ENCODE measurements at places on chromosomes 13 and 19.
A peak's percentile ranks its signal among the peaks of the same experiment; 100 is the strongest.

GRCh38 chr19:36420961-36421748 is 2.7 kb upstream of the ZFP82 start:
- DNase-seq, result no peak

DNA sequence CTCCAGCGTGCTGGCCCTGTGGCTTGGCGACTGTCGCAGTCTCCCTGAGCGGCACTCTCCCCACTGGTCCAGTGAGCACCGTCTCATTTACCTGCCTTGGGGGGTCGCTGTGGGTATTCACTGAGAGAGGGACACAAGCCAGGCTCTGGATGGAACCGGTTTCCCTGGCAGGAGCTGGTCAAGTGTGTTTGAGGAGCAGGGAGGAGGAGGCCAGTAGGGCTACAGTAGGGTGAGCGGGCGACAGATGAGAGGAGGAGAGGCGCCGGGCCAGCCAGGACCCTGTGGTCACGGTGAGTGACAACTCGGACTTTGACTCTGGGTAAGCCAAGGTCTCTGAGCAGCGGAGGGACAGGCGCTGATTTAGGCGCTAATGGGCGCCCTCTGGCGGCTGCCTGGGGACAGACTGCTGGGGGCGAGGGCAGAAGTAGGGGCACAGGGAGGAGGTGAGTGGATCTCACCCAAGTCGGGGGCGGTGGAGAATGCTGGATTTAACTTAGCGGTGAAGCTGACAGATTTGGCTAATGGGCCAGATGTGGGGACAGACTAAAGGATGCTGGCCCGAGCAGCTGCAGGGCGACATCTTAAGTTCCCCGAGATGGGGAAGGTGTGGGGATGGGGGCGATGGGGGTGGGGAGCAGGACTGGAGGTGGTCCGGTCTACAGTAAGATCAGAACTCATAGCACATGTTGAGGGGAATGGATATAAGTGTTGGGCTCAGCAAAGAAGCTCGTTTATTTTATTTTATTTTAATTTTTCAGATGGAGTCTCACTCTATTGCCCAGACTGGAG is 4.7 kb upstream of the PRMT1 start:
- DNase-seq, result peak; percentile 57

DNA sequence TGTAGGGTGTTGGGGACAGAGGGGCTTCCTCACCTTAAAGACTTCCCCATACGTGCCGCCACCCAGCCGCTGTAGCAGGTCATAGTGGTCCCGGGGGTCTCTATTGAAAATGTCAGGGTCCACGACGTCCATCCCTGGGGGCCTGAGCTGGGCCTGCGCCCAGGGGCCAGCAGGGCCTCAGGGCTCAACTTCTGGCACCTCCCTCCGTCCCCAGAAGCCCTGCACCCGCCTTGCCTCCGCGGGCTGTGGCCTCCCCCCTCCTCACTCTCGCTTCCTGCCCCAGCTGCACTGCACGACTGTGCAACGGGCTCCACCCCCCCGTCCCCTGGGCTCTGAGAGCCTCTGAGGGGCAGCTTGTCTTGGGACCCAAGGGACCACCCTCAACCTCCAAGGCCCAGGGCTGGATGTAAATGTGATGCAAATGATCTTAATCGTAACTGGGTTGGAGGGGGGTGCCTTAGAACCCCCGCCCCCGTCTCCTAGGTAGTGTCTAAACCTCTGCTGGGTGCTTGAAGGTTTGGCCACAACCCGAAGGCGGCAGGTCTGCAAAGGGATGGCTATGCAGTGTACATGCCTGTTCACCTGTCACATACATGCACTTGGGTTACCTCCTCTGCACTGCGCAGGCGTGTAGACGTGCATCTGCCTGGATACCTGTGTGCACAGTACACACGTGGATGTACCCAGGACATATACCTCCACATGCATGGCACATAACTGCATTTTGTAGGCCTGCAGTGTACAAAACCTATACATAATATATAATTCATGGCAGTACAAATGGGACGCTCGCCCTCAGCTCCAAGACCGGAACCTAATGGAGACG is at the start of gene MAP4K1:
Gene MAP4K1 (minus strand): TSS at position 190 of the 826 bp plus-strand sequence. CDS start 58 bp downstream, at position 132.
- DNase-seq, result no peak

DNA sequence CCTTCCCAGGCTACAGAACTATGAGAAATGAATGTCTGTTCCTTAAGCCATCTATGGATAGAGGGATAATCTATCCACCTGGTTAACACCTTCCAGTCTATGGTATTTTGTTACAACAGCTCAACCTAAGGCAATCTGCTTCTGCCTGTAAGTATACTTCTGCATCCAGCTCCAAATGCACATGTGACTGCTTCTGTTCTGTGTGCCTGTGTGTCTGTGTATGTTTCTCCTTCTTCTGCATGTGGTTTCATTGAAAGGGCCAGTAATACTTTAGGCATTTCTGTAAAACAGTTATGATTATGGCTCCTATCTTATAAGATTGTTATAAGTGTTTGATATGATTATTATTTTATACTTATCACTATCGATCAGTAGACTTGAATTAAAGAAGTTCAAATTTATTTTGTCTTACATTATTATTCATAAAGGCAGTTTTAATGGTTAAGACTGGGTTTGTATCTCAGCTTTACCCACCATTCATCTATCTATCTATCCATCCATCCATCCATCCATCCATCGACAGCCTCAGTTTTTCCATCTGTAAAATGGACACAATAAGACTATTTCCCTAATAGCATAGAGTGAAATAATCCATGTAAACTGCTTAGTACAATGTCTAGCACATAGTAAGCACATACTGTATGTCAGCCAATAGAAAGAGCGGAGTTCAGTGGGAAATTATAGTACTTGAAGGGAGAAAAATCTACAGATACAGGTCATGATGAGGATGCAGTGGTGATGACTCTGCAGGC is 37.5 kb upstream of the TM9SF2 start:
- no peak for DNase-seq

GRCh38 chr13:51844862-51845573 is at the start of gene TMEM272:
TMEM272 (minus strand) TSS chr13:51845177; CDS start chr13:51838530, 6,647 bp downstream.
- DNase-seq, result peak; percentile 58

DNA sequence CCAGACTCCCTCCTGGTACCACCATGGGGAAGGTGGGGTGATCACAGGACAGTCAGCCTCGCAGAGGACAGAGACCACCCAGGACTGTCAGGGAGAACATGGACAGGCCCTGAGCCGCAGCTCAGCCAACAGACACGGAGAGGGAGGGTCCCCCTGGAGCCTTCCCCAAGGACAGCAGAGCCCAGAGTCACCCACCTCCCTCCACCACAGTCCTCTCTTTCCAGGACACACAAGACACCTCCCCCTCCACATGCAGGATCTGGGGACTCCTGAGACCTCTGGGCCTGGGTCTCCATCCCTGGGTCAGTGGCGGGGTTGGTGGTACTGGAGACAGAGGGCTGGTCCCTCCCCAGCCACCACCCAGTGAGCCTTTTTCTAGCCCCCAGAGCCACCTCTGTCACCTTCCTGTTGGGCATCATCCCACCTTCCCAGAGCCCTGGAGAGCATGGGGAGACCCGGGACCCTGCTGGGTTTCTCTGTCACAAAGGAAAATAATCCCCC is 505 bp upstream of the CEACAM5 start:
- DNase-seq, result no peak

- DNase-seq, result no peak
Measured at GRCh38 chr13:97945792-97946419, 7.6 kb upstream of the IPO5 start.

GRCh38 chr19:8255426-8256125 is 46.4 kb downstream of the CERS4 start:
- no peak for DNase-seq

GRCh38 chr19:31910224-31910623 is 435.2 kb upstream of the ZNF507 start:
- DNase-seq, result no peak

GRCh38 chr13:46498650-46499049 is 54.3 kb upstream of the LRCH1 start:
- no peak for DNase-seq

GRCh38 chr13:45086484-45086883 is 33.8 kb upstream of the GTF2F2 start:
- DNase-seq, result no peak

GRCh38 chr19:4988770-4989251 is 19.9 kb downstream of the KDM4B start:
- DNase-seq, result no peak

- no peak for DNase-seq
Measured at GRCh38 chr13:28468023-28468915, 26.7 kb downstream of the FLT1 start.

DNA sequence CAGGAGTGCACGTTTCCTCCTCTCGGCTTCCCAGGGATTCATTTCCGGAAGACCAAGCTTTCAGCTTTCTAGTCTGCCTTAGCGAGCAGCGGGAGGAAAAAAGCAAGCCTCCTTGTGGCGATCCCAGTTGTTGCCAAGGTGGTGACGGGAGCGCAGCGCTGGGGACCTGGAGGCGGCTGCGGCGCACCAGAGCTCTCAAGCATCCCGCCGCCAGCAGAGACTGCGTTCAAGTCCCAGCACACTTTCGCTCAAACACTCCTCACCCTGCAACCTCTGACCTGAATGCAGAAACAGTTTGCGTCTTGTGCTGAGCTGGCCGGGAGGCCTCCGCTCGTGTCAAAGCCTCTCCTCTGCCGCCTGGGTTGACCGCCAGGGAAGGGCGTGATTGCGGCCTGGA is 4.9 kb downstream of the GSX1 start:
- DNase-seq, result no peak

DNA sequence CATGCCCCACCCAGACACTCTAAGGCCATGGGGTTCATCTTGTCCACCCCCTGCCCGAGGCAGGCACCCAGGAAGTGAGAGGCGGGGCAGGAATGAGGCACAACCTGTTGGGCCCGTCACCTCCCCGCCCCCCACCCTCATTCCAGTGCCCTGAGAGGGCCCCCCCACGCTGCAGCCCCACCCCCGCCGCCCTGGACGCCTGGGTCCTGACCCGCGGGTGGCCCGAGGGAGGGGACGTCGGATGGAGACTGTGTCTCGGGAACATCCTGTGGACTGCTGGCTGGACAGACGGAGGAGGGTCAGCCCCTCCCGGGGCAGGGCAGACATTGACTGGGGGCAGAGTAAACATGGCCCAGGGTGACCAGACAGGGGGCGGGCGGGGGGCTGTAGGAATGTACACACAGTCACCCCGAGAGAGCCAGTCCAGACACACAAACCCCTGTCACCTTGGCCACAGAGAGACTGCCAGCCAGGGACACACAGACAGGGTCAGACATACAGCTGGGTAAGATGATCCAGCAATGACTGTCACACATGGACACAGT is 7.4 kb upstream of the JUNB start:
- DNase-seq, result no peak

GRCh38 chr13:110676595-110677587 is 29.0 kb downstream of the CARS2 start:
- no peak for DNase-seq

DNA sequence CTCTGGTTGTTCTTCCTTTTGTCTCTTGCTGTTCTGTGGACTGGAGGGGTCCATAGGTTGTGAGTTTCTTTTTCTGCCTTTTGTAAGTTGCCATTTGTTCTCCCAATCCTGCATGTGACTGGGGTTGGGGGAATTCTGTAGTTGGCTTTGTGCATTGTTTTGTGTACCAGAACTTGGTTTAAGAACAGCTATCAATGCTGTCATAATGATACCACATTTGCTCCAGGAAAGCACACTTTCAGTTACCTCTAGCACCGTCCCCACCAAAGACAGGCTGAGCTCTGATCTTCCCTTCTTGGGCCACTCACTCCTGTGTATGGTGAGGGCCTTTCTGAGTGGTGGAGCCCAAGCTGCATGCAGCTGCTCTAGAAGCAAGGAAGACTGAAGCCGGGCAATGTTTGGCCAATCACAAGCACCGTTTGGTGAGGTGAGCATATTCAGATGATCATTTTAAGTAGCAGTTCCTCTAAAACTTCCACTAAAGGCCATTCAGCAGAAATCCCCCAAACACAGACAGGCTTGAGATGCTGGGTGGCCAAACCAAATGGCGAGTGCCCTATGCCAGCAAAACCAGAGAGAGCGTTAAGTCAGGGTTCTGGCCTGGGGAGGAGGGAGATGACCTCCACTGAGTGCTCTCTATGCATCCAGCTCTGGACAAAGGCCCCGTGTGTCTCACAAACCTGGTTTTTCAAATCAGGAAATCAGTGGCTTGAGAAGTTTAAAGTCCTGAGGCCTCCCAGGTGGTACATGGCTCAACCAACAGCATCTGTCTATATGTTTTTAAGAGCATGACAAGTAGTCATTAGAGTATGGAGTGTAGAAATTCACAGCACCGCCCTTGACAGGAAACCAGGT is 120.7 kb upstream of the SPATA13 start:
- DNase-seq, result peak; percentile 50

DNA sequence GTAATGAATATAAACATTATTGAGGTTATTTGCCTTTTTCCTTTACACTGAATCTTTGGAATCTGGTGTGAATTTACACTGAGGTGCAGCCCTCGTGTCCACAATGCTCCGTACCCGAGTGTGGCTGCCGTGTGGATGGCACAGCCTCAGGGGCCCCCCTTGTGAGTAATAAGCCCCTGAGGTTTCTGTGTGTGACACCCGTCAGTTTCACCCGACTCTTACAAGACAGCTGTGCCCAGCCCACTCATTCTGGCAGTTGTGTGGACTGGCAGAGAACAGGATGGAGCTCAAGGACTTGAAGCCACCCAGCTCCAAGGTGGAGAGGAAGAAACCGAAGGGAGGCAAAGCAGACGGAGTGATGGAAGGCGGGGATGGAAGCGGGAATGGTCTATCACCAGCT is 7.8 kb downstream of the PROZ start:
- DNase-seq, result no peak

DNA sequence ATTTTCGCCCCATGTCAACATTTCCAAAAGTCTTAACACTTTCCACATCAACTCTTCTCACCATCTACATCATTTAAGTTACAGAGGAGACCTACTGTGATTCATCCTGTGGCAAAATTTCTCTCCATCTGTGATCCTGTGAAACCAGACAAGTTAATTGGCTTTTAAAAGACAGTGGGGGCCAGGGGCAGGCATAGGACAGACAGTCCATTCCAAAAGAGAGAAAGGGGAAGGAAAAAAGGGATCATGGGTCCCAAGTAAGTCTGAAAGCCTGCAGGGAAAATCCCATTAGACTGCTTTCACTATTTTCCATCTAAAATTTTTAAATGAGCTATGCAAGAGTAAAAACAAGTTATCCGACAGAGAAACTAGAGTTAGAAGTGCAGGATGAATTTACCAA is 121.0 kb downstream of the MRPL57 start:
- DNase-seq, result no peak

GRCh38 chr19:52237771-52238400 is 31.5 kb upstream of the ZNF766 start:
- DNase-seq, result peak; percentile 7

GRCh38 chr13:74073274-74073673 is 60.9 kb downstream of the KLF12 start:
- no peak for DNase-seq

GRCh38 chr13:35514801-35515502 is 38.5 kb upstream of the MAB21L1 start:
- no peak for DNase-seq

DNA sequence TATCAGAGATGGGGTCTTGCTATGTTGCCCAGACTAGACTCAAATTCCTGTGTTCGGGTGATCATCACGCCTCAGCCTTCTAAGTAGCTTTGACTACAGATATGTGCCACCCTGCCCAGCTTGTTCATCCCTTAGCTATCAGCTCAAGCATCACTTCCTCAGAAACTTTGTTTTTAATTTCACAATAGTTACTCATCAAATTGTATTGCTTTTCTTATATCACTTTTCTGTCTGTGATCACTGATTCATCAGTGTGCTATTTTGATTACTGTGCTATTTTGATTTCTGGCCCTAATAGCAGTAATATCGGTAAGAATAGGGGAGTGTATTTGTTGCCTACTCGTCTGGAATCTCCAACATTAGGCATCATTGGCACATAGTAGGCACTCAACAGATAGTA is 878.6 kb upstream of the PCDH20 start:
- DNase-seq, result no peak
